ENCODE measurements at places on chromosomes 6 and 20.

DNA sequence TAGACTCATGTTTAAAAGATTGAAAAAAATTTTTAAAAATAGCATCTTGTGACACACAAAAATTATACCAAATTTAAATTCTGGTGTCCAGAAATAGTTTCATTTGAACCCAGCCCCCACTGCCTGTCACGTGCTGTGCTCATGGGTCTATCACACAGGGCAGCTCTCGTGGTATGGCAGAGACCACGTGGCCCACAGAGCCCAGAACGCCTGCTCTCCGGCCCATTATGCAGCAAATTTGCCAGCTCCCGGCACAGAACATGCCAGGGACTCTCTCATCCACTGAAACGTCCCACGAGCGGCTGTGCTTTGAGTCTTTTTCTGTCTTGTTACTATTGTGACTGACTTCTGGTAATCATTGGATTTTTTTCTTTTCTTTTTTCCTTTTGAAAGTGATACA lies 224.3 kb downstream of the TTLL2 start:
- DNase-seq: no peak

DNA sequence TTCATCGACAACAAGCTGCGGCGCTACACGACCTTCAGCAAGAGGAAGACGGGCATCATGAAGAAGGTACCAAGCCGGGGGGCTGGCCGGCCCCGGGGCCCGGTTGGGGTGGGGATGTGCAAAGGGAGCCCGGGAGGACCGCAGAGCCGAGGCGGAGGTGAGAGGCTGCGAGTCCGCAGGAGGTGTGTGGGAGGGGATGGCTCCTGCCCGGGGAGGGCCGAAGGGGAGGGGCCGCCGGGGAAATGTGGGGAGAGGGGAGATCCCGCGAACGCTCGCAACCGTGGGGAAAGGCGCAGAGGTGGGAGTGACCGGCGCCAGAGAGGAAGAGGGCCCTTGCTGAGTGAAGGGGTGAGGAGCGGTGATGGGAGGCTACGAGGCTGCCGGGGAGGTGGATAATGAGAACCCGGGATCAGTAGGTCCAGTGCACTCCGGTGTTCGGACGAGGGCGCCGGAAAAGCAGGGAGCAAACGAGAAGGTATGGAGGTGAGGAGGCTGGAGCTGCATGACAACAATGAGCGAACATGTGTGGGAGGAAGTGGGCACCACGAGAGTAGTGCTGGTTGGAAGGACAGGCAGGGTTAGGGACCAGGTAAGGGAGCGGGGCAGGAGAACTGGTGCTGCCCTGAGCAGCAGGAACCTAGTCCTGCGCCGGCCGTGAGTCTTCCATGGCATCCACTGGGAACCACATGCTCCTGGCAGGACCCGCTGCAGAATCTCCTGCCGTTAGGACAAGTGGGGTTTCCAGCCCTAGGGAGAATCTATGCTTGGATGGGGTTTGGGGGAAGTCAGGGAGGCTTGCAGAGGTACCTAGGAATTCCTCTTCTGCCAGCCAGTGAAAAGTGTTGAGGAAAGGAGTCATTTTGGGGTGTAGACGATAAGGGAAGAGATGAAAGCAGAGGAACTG lies 1.3 kb downstream of the SRF start:
- DNase-seq: no peak

GRCh38 chr20:11296221-11296620 lies 621.5 kb upstream of the BTBD3 start:
- no peak for DNase-seq

DNA sequence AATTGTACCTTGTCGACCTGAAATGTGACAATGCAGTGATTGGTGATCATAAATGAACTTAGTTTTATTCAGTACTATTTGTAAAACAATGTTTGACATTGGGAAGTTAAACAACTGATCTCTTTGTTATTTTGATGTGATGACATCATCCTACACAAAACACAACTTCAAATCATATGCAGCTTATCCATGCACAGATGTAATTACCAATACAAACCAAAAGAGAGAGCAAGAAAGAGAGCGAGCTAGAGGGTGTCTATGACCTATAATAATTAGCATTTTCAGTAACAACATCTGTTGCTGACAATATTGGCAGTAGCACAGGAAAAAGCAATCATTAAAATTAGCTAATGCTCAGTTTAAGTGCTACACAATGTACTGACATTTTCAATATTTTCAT lies 320.9 kb downstream of the UTRN start:
- no peak for DNase-seq

GRCh38 chr20:10239954-10240353 lies 21.3 kb downstream of the SNAP25 start:
- DNase-seq: no peak

- no peak for DNase-seq
Observed at GRCh38 chr6:52544602-52545405, 32.1 kb downstream of the TRAM2 start.

GRCh38 chr20:15923030-15923776 lies 650.0 kb downstream of the KIF16B start:
- DNase-seq: no peak

- no peak for DNase-seq
Observed at GRCh38 chr6:113862112-113862511, 5.0 kb downstream of the MARCKS start.

DNA sequence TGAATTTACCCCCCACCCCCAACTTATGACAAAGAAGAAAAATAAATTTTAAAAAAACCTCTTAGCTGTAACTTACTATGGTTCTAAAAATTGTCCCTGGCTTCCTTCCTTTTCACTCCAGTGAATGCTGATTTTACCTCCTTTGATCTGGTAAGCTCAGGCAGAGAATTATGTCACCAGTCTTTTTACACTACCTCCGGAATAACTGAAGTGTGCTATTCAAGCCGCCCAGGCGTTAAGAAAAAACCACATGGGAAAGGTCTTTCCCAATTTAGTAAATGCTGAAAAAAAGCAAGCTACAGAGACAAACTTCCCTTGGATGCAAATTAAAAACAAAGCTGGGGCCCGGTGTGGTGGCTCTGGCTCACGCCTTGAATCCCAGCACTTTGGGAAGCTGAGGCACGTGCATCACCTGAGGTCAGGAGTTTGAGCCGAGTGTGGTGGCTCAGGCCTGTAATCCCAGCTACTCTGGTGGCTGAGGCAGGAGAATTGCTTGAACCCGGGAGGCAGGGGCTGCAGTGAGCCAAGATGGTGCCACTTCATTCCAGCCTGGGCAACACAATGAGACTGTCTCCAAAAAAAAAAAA lies 12.4 kb downstream of the SNX5 start:
- DNase-seq: no peak

- no peak for DNase-seq
Observed at GRCh38 chr6:68194846-68195478, 440.1 kb upstream of the ADGRB3 start.

DNA sequence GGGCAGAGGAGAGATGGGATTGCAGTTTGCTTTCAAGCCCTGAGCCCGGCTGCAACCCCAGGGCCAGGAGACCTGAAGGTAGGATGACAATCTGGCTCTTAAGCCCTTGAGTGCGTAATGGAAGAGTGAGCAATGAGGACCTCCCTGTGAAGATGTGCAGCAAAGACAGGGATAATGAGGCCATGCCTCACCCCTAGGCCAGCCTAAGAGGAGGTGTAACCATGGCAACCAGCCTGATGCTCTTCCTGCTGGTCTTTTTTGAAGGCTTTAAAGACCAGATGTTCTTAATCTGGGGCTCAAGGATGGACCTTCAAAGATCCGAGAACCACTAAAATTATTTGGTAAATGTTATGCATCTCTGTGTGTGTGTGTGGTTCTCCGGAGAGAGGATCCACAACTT lies 8.2 kb downstream of the ARHGAP40 start:
- DNase-seq: no peak

- no peak for DNase-seq
Observed at GRCh38 chr6:25223490-25223991, 55.6 kb upstream of the CARMIL1 start.

GRCh38 chr6:136582711-136583471 lies 32.7 kb upstream of the MAP7 start:
- peak; percentile 83 for DNase-seq

DNA sequence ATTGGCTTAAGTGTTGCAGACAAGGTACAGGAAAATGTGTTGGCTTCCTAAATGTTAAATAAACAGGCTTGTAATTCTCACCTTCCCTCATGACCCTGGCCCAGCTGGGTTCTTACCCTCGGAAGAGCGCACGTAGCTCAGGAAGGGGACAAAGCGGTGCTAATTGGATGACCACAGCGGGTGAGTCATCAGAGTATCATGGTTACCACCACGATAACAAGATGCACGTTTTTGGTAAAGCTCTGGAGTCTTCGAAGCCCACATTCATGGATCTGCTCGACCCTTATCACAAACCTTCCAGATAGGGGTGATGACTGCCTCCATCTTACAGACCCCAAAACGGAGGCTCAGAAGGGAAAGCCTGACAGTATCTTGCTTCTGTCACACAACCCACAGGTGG lies 32.8 kb downstream of the APCDD1L start:
- DNase-seq: no peak

GRCh38 chr6:123745895-123746294 lies 57.8 kb upstream of the NKAIN2 start:
- no peak for DNase-seq

- DNase-seq: peak; percentile 67
Observed at GRCh38 chr20:38764567-38765318, 16.5 kb downstream of the ACTR5 start.

- DNase-seq: no peak
Observed at GRCh38 chr20:57414867-57415592, 23.8 kb downstream of the RBM38 start.

- no peak for DNase-seq
Observed at GRCh38 chr6:119052987-119053386, 25.5 kb downstream of the FAM184A start.

GRCh38 chr6:9292975-9293374 lies 857.6 kb upstream of the SLC35B3 start:
- DNase-seq: peak; percentile 29

GRCh38 chr6:87951751-87952150 lies 95.9 kb upstream of the SPACA1 start:
- no peak for DNase-seq

GRCh38 chr20:49579195-49579594 lies 11.3 kb upstream of the PTGIS start:
- DNase-seq: no peak

GRCh38 chr20:62088258-62089127 lies 22.8 kb upstream of the TAF4 start:
- no peak for DNase-seq

DNA sequence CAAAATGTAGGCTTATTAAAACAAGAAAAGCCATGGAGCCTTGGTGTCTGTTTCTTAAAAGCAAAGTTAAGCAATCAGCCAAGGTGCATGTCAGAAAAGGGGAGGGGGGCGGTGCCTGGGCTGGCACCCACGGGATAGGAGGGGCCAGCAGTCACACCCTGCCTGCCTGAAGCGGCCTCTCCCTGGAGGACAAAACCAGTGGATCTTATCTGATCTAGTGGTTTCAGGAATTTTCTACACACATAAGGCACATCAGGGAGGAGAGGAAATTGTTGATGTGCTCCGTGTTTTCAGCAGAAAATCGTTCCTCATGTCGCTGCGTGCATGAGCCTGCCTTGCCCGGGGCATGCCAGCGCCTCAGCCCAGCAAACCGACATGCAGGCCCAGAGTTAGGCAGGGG lies 276.4 kb downstream of the TAF4 start:
- no peak for DNase-seq

DNA sequence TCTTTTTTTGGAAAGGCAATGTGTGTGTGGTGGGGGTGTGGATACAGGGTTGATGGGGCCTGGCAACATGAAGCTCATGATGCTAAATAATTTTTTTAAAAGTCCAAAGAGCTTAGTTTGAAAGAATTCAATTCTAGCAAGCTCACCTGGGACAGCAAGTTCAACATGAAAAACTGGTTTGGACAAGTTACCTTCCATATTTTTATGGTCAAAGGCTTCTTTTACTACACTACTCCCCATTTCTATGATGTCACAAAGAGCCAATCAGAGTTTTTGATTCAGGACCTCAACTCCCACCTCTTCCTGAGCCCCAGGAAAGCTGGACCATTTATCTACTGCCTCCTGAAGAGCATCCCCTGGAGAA lies 66.1 kb upstream of the CTNNBL1 start:
- no peak for DNase-seq

DNA sequence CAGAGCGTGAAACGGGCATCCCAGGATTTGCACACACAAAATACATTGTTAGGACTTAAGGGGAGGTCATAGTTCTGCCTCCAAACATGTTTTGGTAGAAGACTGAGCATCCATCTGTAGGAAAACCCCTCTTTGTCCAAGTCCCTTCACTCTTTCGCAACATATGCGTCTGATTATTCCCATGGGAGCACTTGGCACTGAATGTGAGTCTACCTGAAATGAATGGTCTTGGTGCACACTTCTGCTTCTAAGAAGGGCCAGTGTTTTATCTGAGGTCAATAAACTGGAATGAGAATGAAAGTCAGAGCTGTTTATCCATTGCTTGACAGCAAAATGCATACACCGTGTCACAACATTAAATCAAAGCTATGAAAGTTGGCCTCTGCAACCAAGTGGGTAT lies 33.0 kb downstream of the GJA10 start:
- DNase-seq: no peak

GRCh38 chr6:90896075-90896547 lies 309.2 kb upstream of the MAP3K7 start:
- no peak for DNase-seq

GRCh38 chr20:52303281-52303950 lies 111.8 kb upstream of the ZFP64 start:
- no peak for DNase-seq

GRCh38 chr20:10094566-10095173 lies 59.9 kb downstream of the ANKEF1 start:
- DNase-seq: no peak

- no peak for DNase-seq
Observed at GRCh38 chr6:167701010-167701409, 125.7 kb upstream of the AFDN start.

- DNase-seq: no peak
Observed at GRCh38 chr6:2369606-2370005, 124.2 kb upstream of the GMDS start.

DNA sequence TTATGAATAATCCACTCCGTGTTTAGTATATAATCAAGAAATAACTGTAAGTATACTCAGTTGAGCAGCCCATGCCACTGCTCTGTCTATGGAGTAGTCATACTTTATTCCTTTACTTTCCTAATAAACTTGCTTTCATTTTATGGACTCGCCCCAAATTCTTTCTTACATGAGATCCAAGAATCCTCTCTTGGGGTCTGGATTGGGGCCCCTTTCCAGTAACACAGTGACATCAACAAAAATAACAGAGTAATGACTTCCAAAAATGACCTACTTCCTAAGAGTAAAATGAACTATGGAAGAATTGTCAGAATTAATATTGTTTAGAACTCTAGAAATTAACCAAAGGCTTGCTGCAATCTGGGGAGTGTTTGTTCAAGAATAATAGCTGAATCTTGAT lies 8.8 kb downstream of the OR2H1 start:
- no peak for DNase-seq

- DNase-seq: no peak
Observed at GRCh38 chr6:126051791-126052190, 65.5 kb downstream of the TRMT11 start.
